ENCODE measurements at places on chromosomes 11 and 22.

DNA sequence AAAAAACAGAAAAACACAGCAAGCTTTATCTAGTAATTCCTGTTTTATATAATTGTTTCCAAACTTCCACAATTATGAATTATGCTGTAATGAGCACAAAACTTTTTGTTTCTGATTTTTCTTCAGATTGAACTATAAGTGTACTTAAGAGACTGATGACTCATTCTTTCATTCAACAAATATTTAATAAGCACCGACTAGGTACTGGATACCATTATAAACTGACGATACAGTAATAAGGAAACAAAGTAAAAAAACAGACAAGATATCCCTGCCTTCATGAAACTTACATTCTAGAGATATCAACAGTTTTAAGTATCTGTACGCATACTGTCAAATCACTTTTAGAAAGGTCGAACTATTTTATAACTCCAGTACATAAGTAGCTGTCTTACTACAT, 78.6 kb downstream of the ME3 start:
- no peak for DNase-seq

DNA sequence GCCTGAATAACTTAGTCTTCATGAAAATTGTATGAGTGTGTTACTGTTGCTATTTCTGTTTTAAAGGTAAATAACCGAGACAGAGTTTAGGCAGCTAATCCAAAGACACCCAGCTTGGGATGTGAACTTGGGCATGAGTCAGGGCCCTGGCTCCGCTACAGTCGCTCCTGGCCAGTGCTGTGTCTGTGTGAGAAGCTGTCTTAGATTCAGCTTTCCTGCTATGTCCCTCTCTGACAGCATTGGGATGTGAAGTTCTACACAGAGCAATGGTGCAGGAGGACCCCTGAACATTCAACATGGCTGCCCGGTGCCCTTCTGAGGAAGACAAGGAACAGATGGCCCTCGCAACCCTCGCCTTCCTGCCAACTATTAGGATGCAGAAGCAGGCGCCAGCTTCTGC, 49.4 kb downstream of the GALNT18 start:
- DNase-seq: no peak

GRCh38 chr11:130151196-130151595, 8.4 kb upstream of the ST14 start:
- no peak for DNase-seq

DNA sequence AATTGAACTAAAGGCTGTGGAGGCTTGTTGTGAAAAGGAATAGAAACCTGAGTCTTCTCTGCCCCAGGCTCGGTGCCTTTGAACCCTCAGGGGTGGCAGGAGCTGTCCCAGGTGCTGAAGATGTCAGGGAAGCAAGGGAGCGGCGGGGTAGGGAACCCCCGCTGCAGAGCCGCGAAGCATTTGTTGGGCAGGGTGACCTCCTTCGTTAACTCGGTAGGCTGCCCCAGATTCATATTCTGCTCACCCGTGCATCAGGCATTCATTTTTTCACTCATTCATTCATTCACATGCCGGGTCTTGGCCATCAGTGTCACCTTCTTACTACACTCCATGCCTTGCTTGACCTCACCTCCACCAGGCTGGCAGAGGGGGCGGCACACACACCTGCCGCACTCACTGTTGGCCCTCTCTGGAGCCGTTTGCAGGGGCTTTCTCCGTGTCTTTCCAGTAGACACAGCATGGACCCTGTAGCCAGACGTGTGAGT, 618.9 kb downstream of the BRD1 start:
- no peak for DNase-seq

DNA sequence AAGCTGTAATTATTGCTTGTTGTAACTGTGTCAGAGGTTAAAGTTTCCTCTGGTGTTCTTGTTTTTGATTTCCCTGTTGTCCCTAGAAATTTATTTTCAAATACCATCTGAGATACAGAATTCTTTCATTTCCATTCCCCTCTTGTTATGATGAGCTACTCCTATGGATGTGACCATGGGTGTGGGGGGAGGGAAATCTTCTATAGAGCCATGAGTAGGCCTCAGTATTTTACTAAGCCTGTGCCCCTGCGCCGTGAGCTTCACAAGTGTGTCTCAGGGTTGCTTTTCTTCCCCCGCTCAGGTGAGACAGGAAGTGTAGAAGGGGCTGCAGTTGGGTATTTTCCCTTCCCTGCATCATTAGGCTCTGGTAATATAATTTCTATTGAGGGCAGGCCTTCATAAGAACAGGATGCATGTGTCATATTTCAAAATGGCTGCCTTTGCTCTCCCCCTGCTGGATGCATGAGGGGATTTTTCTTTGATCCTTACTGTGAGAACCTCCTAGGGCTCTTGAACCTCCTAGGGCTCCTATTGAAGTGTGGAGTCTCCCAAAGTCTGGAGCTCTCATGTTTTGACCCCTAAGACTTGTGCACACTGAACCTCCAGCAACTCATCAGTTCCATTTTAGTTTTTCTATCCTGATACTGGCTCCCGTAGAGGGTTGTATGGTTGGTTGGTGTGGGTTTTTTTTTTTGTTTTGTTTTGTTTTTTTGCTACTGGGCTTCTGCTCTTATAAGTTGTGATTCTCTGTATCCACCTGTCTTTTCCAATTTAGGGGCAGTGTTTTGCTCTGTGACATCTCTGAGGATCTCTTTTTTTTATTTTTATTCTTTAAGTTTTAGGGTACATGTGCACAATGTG, 658.2 kb downstream of the NTM start:
- peak; percentile 5 for DNase-seq

DNA sequence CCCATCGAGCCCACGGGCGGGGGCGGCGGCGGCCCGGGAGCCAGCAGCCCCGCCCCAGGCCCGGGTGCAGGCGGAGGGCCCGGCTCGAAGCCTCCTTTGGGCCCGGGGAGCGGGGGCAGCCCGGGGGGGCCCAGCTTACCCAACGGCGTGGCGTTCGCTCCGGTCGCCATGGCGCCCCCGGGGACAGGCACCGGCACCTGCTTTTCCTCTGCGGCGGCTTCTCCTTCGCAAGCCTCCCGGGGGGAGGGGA, 194 bp downstream of the SF1 start:
- no peak for DNase-seq

- no peak for DNase-seq
Observed at GRCh38 chr11:70734379-70734778, 336.1 kb downstream of the CTTN start.

DNA sequence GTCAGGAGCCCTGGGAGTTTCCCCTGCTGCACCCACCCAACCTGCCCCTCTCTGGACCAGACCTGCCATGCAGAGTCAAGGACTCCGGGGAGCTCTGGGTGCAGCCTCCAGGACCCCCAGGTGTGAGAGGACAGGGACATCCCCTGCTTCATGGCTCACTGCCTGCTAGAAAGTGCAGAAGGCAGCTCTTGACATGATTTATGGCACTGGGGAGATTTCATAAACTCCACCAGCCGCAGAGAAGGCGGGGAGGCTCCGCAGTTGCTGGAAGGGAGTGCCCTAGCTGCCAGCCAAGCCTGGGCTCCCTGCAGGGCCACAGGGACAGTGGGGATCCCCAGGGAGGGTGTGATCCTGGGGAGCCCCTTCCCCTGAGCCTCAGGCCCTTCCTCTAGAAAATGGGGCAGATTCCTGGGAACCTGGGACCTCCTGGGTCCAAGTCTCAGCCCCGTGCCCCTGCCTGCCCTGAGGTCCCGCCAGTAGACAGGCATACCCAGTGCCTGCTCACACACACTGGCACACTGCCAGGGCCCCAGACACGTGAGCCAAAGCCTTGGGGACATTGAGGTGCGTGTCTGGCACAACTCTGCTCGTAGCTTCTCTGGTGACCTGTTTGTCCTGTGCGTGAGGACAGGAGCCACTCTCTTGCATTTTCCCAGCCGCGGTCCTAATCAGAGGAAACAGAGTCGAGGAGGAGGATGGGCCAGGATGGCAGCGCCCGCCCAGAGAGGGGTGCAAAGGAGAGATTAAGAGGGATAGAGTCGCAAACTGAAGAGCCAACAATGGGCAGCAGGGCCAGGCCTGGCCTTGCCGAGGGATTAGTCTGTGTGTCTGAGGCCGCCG, 13.8 kb downstream of the CABP7 start:
- DNase-seq: no peak

DNA sequence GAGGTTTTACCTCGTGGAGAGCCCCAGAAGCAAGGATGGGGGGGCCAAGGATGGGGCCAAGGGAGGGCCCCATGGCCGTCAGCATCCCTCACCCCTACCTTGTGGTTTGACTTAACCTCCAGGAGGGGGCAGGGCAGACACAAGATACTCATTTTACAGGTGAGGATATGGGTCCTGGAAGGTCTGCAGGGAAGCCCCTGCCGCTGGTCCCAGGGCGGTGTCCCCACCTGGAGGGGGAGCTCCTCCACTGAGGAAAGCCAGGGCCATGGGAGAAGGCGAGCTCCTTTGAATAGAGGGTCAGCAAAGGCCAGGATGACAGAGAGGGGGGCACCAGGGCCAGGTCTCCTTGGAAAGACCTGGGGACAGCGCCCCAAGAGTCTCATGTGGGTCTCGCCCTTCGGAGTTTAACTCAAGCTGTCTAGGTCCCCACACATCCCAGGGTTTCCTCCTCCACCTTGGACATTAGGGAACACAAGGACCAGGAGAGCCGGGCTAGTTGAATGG, 5.9 kb upstream of the ADORA2A start:
- DNase-seq: no peak

DNA sequence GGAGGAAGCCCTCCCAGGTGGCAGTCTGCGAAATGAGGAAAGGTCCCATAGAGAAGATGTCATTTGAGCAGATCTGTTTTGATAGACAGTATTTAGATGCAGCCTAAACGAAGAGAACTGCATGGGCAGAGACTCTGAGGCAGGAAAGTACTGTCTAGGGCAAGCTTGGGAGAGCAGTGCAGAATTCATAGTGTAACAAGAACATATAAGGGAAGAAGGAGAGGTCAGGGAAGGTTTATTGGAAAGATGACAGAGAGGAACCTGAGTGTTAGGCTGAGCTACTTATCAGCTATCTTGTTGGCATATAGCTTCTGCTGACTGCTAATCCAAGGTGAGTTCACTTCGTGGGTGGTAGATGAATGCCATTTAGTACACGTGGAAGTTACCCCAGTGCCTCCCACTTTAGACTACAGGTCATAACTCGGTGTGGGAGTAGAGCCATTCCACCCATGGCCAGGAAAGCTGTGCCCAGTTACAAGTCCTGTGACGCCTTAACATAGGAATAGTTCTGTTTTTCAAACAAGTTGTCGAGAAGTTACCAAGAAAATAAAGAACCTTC, 99.5 kb downstream of the DBX1 start:
- no peak for DNase-seq

DNA sequence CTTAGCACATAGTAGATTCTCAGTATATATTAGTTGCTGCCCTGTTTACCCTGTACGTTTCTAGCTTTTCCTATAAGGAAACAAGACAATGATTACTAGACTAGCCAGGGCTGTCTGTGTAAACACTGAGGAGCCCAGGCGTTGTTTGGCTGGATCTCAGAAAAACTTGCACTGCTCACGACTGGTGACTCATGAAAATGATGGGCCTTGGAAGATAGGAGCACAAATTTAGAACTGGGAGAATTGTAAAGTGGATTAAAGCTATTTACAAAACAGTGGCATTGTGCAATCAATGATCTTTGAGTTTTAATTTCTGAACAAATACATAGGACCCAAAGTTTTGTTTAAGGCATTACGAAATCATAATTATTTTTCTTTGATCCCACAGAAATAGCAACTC, 276.9 kb downstream of the FAM76B start:
- no peak for DNase-seq

GRCh38 chr11:70005107-70005818, 72.9 kb upstream of the ANO1 start:
- DNase-seq: no peak

DNA sequence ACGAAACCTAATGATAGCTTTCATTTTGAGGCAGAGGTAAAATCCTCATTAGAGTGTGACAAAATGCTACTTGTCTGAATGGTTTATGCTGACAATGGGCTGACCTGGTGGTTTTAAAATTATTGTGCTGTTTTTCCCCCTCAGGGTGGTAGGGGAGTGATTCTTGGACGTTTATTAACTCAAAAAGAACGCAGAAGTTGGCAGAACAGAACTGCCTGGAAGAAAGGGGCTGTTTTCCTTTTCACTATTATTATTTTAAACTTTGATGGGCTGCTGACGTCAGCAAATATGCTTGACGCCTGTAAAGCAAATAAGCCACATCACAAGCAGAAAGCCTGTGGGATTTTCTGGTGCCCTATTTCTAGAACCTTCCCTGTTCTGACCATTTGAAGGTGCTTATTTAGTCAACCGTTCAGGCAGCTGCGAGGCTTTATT, 4.0 kb downstream of the RASSF10 start:
- no peak for DNase-seq

DNA sequence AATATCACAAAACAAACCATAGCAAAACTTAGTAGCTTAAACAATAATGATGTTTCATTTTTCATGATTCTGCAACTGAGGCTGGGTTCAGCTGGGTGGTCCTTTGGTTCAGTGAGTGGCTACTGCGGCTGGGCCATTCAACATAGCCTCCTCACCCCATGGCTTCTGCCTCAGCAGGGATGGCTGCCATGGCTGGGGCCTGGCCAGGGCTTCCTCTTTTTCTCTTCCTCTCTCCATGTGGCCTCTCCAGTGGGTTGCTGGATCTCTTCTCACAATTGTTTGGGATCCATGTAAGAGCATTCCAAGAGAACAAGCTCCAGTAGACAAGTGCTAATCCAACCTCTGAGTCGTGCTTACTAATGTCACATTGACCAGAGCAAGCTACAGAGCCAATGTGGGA, 248.6 kb upstream of the PLET1 start:
- no peak for DNase-seq

DNA sequence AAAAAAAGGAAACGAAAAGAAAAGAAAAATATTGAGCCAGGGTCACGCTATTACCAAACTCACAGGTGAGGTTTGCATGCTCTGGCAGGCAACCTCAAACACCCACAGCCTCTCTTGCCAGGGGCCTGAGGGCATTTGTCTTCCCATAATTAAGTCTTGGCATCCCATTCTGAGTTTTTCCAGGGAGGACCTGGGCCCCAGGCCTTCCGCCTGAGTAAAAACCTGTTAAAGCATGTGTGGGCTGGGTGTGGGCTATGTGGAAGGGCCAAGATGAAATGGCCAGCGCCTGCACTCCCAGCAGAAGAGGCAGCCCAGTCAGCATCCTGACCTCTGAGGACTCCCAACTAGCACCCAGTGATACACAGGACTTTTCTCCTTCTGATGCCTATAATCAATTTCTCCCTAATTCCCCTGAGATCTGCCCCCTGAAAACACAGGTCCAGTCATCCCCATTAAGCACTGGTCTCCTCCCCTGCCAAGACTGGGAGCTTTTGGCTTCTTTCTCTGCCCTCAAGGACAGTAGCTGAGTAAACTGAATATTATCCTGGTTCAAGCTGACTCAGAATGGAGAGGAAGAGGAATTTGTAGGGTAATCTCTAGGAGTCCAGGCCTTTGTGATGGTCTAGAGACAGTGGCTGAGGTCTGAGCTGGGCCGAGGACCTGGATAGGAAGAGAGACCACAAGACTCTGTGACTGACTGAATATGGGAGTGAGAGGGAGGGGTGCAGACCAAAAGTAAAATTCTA, 35.6 kb upstream of the ACER3 start:
- no peak for DNase-seq

DNA sequence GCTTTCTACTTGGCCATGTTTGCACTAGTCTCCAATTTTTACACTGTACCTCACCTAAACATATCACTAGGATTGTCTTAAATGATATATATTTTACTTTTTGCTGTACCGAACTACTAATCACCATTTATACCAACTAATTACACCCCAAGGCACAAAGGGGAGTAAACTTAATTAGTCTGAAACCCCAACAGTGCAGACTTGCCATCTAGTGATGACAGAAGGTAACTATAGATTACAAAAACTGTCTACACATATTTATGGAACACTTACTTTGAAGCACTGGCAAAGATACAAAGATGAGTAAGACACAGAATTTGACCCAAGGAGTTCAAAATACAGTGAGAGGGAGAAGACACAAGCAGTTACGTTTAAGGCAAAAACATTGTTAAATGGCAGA, 139.7 kb downstream of the CNTN5 start:
- DNase-seq: no peak

- DNase-seq: no peak
Observed at GRCh38 chr11:12089473-12089872, 20.9 kb upstream of the MICAL2 start.

All from T-helper 2 cell treated with Interferon-gamma antibody and Interleukin-4, amounts not matched to agents 5 μg/mL and 100 μg/mL, for 36 hours (primary cell).